ENCODE measurements at places on chromosomes 2 and 18. TPM values are rescaled to one million over a fixed set of nuclear protein-coding genes. Genes with fewer than 3 reads are reported as not detected.

SYT4 gene
- total RNA-seq: 2.3 TPM

REG3G gene
- not detected for total RNA-seq

CMPK2 gene
- total RNA-seq: 4.6 TPM

C18orf32 gene
- total RNA-seq: 43.8 TPM

IL1RN gene
- not detected for total RNA-seq

GRCh38 chr18:73279498-73279897 lies 411.7 kb upstream of the NETO1 start:
- H3K27ac ChIP-seq: no peak overlapping the region
- no peak overlapping the region for H3K4me3 ChIP-seq
- H3K27me3 ChIP-seq: no peaks in the 10 kb centered on the region
- no peaks in the 10 kb centered on the region for H3K4me1 ChIP-seq
- no peaks in the 10 kb centered on the region for H3K36me3 ChIP-seq
- DNase-seq: no peak

- H3K27ac ChIP-seq: no peak overlapping the region
- no peaks in the 10 kb centered on the region for H3K4me1 ChIP-seq
- peaks cover 14% of the 10 kb centered on the region for H3K27me3 ChIP-seq
- no peak for DNase-seq
- H3K4me3 ChIP-seq: no peak overlapping the region
- no peaks in the 10 kb centered on the region for H3K36me3 ChIP-seq
These were observed 52.7 kb upstream of the BOD1L2 start for GRCh38 chr18:57094175-57094574.

GRCh38 chr18:45930963-45931362 lies 36.2 kb downstream of the EPG5 start:
- H3K36me3 ChIP-seq: peaks cover 17% of the 10 kb centered on the region
- no peak for DNase-seq
- no peaks in the 10 kb centered on the region for H3K27me3 ChIP-seq
- H3K27ac ChIP-seq: no peak overlapping the region
- no peaks in the 10 kb centered on the region for H3K4me1 ChIP-seq
- no peak overlapping the region for H3K4me3 ChIP-seq

- no peaks in the 10 kb centered on the region for H3K36me3 ChIP-seq
- H3K27me3 ChIP-seq: no peaks in the 10 kb centered on the region
- H3K27ac ChIP-seq: no peak overlapping the region
- DNase-seq: no peak
- no peak overlapping the region for H3K4me3 ChIP-seq
- H3K4me1 ChIP-seq: no peaks in the 10 kb centered on the region
These were observed 46.7 kb downstream of the CD226 start for GRCh38 chr18:69900941-69901340.

DNA sequence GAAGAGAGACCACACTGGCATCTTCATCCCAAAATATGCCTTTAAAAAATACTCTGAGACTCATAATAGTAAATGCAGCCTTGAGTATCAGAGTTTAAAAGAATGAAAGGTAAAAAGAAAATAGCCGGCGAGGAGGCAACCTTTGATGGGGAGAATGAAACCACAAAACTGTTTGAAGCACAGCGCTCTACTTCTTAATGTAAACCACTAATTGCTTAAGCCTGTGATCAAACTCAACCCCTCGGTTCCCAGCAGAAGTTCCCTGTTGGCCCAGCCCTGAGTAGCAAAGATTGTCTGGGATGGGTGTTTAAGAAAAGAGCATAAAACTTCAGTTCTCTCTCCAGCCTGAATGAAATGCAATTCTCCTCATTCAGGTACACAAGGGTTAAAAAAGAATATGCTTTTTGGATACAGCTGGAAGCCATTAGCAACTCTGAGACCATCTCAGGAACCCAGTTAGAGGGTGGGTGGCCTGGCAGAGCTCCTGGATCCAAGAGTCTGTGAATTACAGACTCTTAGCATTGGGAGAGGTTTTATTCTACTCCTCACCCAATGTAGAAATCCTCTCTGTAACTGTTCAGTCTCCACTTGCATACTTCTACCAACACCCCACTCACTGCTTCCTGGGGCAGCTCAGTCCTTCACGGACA lies 44.8 kb downstream of the VIT start:
- H3K27ac ChIP-seq: no peak overlapping the region
- no peak for DNase-seq
- H3K27me3 ChIP-seq: no peaks in the 10 kb centered on the region

- no peaks in the 10 kb centered on the region for H3K36me3 ChIP-seq
- H3K4me1 ChIP-seq: peaks cover 14% of the 10 kb centered on the region
- no peak for DNase-seq
- no peak overlapping the region for H3K27ac ChIP-seq
- H3K27me3 ChIP-seq: no peaks in the 10 kb centered on the region
These were observed 227.2 kb upstream of the HS6ST1 start for GRCh38 chr2:128545829-128546228.

- H3K4me1 ChIP-seq: no peaks in the 10 kb centered on the region
- no peaks in the 10 kb centered on the region for H3K27me3 ChIP-seq
- no peak for DNase-seq
- H3K36me3 ChIP-seq: no peaks in the 10 kb centered on the region
- no peak overlapping the region for H3K4me3 ChIP-seq
These were observed 24.8 kb upstream of the TMEM131 start for GRCh38 chr2:98020516-98020915.

DNA sequence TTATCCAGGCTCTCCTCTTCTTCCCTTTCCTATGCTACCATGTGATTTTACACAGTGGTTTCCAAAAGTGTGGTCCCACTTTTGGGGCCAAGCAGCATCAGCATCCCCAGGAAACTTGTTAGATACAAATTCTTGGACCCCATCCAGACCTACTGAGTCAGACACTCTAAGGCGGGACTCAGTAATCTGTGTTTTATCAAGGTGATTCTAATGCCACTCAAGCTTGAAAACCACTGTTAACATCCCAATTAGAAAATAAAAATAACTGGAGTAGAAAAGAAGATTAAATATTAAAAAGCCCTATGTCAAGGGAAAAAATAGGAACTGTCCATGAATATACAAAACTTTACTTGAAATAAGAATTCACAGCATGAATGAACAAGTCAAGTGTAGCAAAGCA lies 10.8 kb downstream of the DSG2 start:
- no peaks in the 10 kb centered on the region for H3K36me3 ChIP-seq
- DNase-seq: no peak
- no peaks in the 10 kb centered on the region for H3K4me1 ChIP-seq

DNA sequence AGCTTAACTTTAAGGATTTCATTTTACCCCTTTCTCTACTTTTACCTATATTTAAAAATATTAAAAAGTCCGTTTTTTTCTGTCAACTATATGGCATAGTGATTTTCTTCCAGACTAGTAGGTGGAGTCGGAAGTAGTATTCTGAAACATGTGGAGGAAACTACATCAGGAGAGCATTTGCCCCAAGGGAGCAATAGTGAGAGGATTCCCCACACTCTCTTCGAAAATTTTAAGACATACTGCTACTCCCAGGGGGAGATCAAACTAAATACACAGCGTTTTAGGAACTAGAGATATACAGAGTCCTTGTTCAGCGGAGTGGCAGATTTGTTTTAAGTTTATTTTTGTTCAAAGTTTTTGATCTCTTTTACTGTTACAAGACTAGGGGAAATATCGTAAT lies 40.6 kb downstream of the METAP1D start:
- DNase-seq: peak; percentile 93
- H3K36me3 ChIP-seq: no peaks in the 10 kb centered on the region
- H3K4me1 ChIP-seq: peaks cover 39% of the 10 kb centered on the region
- H3K27ac ChIP-seq: peak overlapping the region; percentile 74

DNA sequence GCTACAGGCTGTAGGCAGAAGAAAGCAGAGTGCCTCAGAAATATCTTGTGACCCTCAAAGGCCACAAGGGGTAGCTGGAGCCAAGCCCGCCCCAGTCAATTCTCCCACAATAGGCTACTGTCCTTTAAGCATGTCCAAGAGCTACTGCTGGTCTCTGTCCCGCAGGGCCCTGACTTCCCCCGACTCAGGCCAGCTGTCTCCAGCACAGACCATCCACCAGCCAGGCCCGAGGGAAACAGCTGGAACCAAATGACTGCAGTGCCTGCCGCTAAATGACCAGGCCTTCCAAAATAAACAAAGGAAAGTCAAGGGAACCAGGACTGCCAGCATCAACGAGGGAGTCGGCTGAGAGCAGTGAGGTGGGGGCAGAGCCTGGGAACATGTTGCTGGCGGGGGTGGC lies 36.7 kb downstream of the MCFD2 start:
- no peak for DNase-seq
- no peak overlapping the region for H3K4me3 ChIP-seq
- no peak overlapping the region for H3K27ac ChIP-seq

GRCh38 chr2:60662781-60663180 lies 93.3 kb upstream of the PAPOLG start:
- no peak for DNase-seq
- no peaks in the 10 kb centered on the region for H3K27me3 ChIP-seq
- H3K4me1 ChIP-seq: no peaks in the 10 kb centered on the region
- H3K36me3 ChIP-seq: no peaks in the 10 kb centered on the region
- H3K4me3 ChIP-seq: no peak overlapping the region
- H3K27ac ChIP-seq: no peak overlapping the region

GRCh38 chr18:23714576-23714975 lies 25.3 kb downstream of the LAMA3 start:
- no peaks in the 10 kb centered on the region for H3K36me3 ChIP-seq
- H3K27ac ChIP-seq: no peak overlapping the region
- DNase-seq: no peak
- H3K4me3 ChIP-seq: no peak overlapping the region
- peaks cover 9% of the 10 kb centered on the region for H3K4me1 ChIP-seq

- no peaks in the 10 kb centered on the region for H3K36me3 ChIP-seq
- no peak overlapping the region for H3K4me3 ChIP-seq
- no peak for DNase-seq
- no peak overlapping the region for H3K27ac ChIP-seq
These were observed 345.9 kb upstream of the HS6ST1 start for GRCh38 chr2:128664499-128664971.

Data from A673 (cell line).